Renal pelvis (tissue), 12 donors: ENCODE measurements at places on chromosomes 12 and 14. TPM values are rescaled to one million over a fixed set of nuclear protein-coding genes. Genes with fewer than 3 reads are reported as not detected.
A peak's percentile ranks its signal among the peaks of the same experiment; 100 is the strongest.

MORN3 gene
- polyA plus RNA-seq: 1.8 TPM

CDKN1B gene
- 75.5 TPM for polyA plus RNA-seq

ANAPC5 gene
- 200 TPM for polyA plus RNA-seq

DNA sequence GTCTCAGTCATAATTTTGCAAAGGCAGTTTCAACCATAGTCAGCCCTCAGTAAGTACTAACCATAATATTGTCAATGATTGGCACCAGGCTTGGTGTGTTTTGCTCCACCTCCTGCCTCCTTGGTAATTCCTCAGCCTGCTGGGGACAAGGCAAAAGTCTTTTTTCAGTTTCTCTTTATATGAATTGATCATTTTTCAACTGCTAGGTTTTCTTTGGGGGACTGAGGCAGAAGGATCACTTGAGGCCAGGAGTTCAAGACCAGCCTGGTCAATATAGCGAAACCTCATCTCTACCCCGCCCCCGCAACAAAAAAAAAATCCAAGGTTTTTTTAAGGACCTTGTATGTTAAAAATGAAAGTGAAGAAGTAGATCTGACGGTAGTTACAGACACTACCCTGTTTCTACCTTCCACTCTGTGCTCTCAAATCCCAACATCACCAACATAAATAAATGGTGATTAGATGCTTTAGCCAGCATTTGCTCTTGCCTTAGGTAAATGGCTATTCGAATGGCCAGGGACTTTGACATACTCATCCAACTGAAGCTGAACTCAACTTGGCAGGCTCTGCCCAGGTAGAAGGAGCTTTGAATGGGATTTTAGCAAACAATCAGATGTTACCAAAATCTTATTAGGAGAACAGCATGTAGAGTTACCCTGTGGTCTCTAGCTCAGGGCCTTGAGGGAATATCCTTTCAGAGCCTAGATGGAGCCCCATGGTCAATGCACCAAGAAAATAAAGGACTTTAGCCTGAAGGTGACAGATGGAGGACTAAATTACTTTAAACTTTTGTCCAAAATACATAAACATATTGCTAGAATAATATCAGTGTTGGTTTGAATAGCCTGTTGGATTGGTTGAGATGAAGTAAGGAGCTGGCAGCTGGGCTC lies 126.9 kb upstream of the AMIGO2 start:
- no peak for DNase-seq

DNA sequence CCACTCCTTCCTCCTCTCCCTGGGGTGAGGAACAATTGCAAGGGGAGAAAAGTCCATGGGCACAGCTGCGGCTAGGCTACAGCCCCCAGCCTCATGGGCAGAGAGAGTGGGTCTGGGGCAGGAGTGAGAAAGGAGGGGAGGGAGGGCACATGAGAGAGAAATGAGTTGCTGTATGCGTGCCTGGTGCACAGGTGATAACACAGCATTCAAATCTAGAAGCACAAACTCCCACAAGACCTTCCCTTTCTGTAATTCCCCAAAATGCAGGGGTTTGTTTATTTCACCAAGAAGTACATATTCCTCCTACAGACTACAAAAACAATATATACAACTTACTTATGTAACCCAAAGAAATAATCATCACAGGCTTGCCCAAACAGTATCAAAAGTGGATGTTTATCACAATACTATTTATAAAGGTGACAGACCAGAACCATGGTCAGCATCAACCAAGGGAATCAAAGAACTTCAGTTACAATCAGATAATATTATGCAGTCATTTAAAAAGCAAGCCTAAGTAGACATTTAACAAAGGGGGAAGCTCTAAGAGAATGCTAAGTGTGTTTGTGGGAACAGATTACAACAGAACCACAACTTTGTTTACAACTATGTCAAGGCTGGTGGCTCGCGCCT lies 54.2 kb downstream of the ITPK1 start:
- no peak for DNase-seq

DNA sequence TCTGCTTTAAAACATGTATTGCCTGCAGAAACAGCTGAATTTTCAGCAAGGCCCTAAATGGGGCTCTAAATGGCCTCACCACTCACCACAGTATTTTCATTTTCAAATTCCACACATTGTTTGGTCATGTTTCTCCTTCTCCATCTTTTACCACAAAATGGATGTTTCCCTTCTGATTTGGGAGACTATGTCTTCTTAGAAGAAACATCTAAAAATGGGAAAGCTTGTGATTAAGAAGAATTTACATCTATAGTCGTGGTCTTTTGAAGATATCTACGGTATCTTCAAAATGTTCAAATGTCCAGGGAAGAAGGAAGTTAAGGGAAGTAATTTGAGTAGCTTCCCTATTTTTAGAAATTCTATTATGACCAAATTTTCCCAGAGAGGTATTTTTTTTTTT lies 20.7 kb upstream of the TUBA1C start:
- no peak for DNase-seq

DNA sequence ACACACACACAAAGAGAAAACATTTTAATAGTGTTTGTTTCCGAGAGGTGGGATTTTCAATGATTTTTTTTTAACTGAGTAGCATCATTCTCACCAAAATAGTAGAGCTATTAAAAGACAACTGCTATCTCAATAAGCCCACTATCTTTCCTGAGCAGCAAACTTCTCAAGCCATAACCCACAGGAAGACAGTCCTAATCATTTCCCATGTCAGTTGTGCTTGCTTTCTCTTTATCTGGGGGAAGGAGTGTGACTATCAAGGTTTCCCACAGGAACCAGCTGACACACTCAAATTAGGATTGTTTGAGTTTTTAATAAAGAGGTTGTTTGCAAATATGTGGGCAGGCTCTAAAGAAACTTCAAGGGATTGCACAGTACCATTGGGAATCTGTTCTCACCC lies 4.9 kb upstream of the MAX start:
- DNase-seq: no peak

DNA sequence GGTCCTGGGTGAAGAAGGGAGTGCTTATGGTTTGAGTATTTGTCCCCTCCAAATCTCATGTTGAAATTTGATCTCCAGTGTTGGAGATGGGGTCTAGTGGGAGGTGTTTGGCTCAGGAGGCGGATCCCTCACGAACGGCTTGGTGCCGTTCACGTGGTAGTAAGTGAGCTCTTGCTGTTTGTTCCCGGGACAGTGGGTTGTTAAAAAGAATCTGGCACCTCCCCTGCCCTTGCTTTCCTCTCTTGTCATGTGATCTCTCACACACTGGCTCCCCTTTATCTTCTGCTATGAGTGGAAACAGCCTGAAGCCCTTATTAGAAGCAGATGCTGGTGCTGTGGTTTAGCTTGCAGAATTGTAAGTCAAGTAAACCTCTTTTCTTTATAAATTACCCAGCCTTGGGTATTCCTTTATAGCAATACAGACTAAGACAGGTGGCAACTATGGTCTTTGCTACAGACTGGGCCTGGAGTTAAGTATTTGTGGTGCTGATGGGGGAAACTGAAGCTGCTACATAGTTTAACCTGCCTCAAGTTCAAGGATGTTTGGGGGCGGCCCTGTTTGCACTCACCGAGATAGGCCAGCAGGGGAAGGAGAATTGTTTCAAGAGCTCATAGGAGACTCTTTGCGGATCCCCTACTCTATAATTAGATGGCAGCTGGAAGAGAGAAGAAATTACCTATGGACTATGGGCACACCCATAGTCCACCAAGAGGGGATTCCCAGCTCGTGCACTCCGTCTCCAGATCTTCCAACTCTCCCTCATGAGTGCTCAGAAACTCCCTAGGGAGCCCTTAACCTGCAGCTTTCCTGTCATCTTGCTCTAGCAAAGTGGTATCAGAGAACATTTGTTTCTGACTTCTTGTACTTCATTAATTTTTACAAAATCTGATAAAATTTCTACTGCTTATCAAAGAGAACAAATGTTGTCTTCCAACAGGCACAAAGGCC lies 164.6 kb downstream of the SLC15A5 start:
- DNase-seq: no peak

DNA sequence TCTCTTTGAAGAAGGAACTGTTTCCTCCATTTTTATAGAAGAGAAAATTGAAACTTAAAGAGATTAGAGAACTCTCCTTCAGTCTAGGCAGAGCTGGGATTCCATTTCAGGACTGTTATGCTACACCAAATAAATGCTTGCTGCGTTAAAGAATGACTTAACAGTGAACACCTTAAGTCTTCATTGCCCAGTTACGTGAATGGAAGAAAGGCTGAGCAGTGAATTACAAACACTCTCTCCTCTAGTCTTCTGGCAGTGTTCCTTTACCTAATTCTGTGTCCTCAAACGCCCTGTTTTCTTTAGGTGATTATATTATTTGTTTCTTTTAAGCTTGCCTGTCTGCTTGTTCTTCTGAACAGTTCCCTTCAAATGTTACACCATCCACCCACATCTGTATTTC lies 59.7 kb downstream of the RCOR1 start:
- DNase-seq: no peak

- no peak for DNase-seq
These were observed 31.8 kb upstream of the RAD51AP1 start for GRCh38 chr12:4506870-4507269.

DNA sequence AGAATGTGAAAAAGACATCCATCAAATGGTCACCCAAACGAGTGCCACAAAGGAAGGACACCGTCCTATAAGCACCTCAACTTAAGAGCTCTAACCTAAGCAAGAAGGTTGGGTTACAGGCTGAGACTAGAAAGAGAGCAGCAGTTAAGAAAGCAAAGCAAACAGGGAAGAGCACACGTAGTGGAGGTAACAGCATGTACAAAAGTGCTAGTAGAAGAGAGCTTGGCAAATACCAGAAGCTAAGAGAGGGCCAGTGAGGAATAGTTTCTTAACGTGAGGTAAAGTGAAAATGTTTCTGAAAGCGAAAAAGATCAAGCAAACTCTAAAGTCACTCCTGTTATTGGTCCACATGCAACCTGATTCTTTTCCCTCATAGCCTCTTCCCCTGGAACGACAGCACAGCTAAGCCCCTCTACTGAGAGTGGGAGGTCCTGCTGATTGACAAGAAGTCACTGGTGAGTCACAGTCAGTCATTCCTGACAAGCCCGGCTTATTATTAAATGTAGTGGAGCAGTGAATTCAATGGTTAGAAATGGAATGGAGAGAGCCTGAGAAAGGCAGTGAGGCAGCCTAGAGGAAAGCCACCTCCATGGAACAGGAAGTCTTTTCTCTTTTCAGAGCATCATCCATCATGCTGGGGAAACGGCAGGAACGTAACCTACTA lies 204.4 kb downstream of the SLC25A21 start:
- DNase-seq: no peak

DNA sequence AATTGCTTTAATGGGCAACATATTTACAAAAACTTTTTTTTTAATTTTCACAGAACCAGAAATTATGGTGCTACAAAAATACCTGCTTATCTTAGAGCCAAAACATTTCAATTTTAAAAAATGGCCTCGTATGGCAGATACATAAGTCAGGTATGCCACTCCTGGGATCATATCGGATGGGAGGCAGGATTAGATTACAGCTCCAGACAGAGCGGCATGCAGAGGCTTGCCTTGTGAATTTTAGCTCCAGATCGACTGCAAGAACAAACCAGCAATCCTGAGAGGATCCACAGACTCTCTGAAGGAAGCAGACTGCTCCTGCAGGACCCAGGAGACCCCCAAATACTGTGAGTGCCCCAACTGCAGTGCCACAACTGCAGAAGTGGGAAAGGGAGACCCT lies 169.3 kb upstream of the AMIGO2 start:
- DNase-seq: no peak

DNA sequence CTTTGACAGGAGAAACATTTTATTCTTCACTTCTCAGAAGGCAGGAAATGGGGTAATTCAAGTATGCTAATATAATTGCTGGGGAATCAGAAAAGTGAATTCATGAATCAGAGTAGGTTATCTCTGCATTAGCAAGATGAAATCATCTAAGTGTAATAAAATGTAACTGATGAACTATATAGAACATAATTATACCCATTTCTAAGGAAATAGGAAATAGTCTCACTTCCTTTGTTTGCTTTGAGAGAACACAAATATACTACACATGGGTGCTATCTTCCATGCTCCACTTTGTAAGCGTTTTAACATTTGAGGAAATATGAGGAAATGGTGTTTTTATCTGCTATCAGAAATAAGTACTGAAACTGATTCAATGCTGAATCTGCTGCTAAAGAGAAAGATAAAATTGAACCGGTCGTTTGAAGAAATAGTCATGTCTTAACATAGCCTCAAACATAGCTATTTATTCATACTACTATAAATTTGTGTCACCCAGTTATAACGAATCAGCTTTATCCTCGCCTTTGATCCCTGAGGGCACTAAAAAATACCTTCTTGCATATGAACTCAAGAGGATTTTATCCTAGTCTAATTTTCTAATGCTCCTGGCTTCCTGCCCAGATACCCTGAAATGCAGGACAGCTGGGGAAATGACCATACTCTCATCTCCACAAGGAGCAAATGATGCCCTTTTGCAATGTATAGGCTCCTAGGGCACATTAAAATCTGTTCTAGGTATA lies 696.0 kb downstream of the C12orf50 start:
- DNase-seq: no peak

DNA sequence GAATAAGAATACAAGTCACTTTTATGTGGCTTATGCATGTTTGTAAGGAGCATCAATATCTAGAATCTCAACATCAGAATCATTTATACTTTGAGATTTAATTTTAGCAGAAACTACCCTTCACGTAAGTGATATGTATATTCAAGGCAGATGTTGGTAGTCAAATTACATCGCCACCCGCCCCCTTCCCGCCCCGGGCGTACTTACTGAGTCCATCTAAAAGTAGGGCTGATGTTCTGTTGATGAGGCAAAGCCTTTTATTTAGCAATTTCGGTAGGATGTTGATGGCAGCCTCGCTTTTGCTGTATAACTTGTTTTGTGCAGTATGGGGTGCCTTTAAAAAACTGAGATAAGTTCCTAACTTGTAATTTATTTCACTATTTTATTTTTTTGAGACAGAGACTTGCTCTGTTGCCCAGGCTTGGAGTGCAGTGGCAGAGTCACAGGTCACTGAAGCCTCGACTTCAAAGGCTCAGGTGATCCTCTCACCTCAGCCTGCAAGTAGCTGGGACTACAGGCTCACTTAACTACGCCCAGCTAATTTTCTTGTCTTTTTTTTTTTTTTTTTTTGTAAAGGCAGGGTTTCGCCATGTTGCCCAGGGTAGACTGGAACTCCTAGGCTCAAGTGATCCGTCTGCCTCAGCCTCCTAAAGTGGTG lies 30.8 kb downstream of the KTN1 start:
- DNase-seq: no peak

DNA sequence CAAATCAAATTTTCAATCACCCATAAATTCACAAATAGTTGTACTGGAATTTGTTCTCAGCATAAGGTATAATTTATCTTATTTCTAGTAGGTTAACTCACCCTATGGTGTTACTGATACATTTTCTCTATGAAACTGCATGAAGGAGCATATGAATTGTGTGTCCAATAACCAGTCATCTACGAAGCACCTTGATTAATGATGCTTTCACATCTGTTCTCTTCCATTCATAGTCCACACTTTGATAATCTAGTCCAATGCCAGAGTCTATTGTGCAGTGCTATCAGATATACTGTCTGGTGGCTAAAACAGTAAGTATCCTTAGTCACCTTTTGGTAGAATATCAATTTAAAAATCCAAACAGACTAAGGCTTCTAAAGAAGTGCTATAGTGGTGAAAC lies 876.0 kb downstream of the RPS29 start:
- no peak for DNase-seq

- DNase-seq: peak; percentile 65
These were observed 34.0 kb downstream of the FIGNL2 start for GRCh38 chr12:51814311-51815088.
